Caco-2 (cell line): ENCODE measurements at places on chromosomes 11 and 22. TPM values are rescaled to one million over a fixed set of nuclear protein-coding genes. Genes with fewer than 3 reads are reported as not detected.

Gene ANKK1
- 0.11 and 0.16 TPM in 2 replicates for total RNA-seq

Gene SCGB2A2
- total RNA-seq: not detected in 2 replicates

Gene MS4A18
- not detected in 2 replicates for total RNA-seq

Gene NADSYN1
- total RNA-seq: 91.3 and 101 TPM in 2 replicates

Gene IFITM10
- 1.3 and 2.7 TPM in 2 replicates for total RNA-seq

Gene STARD10
- total RNA-seq: 492 and 501 TPM in 2 replicates

Gene TNNI2
- 5.7 and 8.6 TPM in 2 replicates for total RNA-seq

Gene NXPE4
- total RNA-seq: not detected in 2 replicates

Gene LDLRAD3
- 9.9 and 11.8 TPM in 2 replicates for total RNA-seq

Gene MADD
- 63.8 and 65.9 TPM in 2 replicates for total RNA-seq

Gene VPREB3
- not detected in 2 replicates for total RNA-seq

Gene RAB30
- total RNA-seq: 13.0 and 13.5 TPM in 2 replicates

Gene MMP7
- total RNA-seq: 1.0 TPM in 1 of 2 replicates, not detected in the other

Gene PPP1R14B
- total RNA-seq: 162 and 185 TPM in 2 replicates

Gene DRICH1
- 4.7 and 4.8 TPM in 2 replicates for total RNA-seq

Gene NEAT1
- 235 and 254 TPM in 2 replicates for total RNA-seq

Gene DGKZ
- 59.3 and 59.5 TPM in 2 replicates for total RNA-seq

Gene OR8G5
- not detected in 2 replicates for total RNA-seq

Gene MDK
- 601 and 699 TPM in 2 replicates for total RNA-seq

Gene CYTH4
- total RNA-seq: not detected in 2 replicates

Gene ARHGAP8
- total RNA-seq: 81.5 and 90.5 TPM in 2 replicates
